ENCODE measurements at places on chromosomes 7 and 10. TPM values are rescaled to one million over a fixed set of nuclear protein-coding genes. Genes with fewer than 3 reads are reported as not detected.

DNA sequence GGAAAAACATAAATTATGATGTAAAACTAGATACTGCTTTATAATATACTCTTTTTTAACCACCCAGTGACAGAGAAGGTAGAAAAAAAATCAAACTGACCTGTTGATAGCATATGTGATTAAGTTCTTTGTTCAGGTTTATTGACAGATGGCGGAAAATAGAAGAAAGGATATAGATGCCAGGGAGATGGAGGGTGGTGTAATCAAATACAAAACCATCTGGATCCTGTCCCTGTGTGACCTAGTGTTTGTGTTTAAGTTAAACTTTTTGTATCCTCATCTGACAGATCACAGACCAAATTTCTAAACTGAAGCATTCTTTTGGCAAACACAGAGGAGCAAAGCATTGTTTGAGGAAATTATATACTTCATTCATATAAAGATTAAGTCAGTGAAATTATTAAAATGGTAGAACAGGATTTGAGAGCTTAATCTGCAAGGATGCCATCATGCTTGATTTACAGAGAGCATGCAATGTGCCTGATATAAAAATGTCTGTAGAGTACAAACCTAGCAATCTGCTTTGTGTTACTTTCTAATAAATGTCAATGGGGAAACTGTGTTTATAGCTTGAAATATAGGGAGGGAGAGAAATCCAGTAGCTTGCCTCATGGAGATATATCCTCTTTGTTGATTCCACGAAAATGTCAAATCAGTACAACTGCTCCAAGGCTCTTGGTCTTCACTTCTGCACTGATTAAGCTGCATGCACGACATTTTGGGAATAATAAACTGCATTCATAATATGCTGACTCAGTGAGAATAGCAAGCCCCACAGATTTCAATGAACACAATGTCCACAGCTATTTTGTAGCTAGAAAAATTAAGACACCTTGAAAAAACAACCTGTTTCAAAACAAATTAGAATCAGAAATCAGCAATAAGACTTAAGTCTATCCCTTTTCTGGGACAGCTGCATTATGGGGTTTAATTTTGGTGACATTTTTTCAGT, 39.0 kb downstream of the SEM1 start:
- DNase-seq, result no peak

DNA sequence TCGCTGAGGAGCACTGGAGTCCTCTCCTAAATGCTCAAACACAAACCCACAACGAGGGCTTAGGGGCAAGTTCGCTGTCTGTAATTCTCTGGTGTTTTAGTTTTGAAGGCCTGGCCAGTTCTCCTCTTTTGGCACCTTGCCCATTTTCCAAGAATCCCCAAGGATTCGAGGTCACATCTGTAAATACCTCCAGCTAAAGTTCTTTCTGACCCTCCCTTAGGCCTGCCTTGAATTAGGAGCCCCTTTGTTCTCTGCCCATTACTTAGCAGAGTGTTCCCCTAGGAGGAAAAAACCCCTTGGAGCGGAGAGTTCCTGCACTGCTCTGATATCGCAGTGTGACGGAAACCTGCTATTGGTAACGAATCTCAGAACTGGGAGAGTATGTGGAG, 743 bp upstream of the PYROXD2 start:
- no peak for DNase-seq

DNA sequence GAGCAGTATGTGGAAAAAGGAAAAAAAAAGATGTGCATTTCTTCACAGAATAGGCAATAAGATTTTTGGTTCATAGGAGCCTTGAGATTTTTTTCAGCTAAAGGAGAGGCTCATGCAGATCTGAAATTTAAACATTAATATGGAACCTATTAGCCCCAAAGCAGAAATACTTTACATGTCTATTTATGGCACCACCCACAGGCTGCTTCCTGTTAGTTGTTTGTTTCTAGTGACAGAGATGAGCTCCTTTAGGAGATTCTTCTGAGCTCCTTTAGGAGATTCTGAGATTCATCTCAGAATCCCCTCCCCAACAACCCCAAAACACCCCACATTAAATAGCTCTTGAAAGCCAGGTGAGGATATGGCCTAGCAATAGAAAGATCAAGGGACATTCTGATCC, 27.9 kb upstream of the HPS1 start:
- no peak for DNase-seq

Gene FOXI2
- 1.7 TPM for polyA plus RNA-seq

Gene GOLGA7B
- polyA plus RNA-seq, result 0.51 TPM

Gene STEAP1B
- polyA plus RNA-seq, result 1.4 TPM

Gene PAPOLB
- 0.06 TPM for polyA plus RNA-seq

DNA sequence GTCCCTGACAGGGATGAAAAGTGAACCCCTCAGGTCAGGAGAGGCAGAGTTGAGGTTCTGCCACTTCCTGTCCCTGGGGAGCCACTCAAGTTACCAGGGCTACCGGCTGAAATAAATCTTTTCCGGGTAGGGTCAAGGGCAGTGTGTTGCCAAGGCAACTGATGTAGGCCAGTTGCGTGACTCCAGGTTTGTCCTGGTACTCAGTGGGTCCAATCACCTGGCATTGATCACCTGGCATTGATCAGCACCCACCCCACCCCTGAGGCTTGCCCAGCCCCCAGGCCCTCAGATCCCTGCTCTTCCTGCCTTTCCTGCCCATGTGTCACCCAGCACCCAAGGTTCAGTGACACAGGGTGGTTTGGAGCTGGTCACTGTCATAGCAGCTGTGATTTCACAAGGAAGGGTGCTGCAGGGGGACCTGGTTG, 5.9 kb downstream of the SAP25 start:
- DNase-seq, result no peak

DNA sequence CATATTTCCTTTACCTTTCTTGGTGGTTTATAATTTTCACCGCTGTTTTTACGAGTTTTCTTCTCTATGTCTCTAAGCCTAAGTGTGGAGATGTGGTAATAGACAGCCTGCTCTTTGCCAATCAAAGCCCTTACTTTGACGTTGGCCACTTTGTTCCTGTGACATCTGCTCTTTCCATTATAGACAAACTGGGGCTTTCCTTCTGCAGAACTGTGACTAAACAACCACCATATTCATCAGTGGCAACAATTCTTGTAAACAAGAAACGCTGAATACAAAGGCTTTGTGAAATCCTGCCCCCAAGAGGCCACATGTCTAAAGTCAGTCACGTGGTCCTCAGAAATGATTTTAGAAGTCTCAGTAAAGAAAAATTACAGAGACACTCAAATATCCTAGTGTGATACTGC, 59.6 kb upstream of the CAPZA2 start:
- DNase-seq, result no peak

- no peak for DNase-seq
Observed at GRCh38 chr7:80768756-80769155, 130.3 kb downstream of the CD36 start.

Gene SP8
- not detected for polyA plus RNA-seq

DNA sequence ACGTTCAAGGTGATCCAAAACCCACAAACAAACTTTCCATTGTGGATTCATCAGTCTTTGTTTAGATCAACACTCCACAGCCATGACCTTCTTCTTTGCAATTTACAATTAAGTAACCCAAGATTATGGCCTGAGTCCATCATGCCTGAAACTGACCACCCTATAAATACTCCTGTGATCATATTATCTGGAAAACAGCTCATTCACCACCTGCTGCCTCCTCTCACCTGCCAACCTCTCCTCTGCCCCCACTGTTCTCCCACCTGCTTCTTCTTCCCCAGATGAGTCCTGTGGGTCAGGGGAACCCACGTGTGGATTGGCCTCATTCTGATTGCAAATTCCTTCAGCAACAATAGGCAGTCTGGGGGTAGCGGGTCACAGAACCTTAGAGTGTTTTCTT, 81.4 kb downstream of the ABLIM1 start:
- DNase-seq, result no peak

GRCh38 chr10:8235253-8236027, 181.0 kb downstream of the GATA3 start:
- DNase-seq, result no peak

Gene NXPH1
- 0.11 TPM for polyA plus RNA-seq

Gene CTBP2
- polyA plus RNA-seq, result 83.7 TPM

Gene UCN3
- polyA plus RNA-seq, result 2.4 TPM

Gene HOXA6
- 22.0 TPM for polyA plus RNA-seq

Gene SSC4D
- polyA plus RNA-seq, result 5.5 TPM

Gene GNGT1
- not detected for polyA plus RNA-seq

- DNase-seq, result no peak
Observed at GRCh38 chr7:139060695-139061237, 24.9 kb upstream of the ZC3HAV1L start.

Gene SLC26A5
- not detected for polyA plus RNA-seq

Gene KEL
- 1.8 TPM for polyA plus RNA-seq

GRCh38 chr7:106074257-106074656, 37.9 kb downstream of the SYPL1 start:
- no peak for DNase-seq

Gene DOCK1
- 67.2 TPM for polyA plus RNA-seq

- no peak for DNase-seq
Observed at GRCh38 chr7:51255536-51256208, 60.9 kb downstream of the COBL start.

- no peak for DNase-seq
Observed at GRCh38 chr7:110347081-110347480, 743.8 kb upstream of the LRRN3 start.

DNA sequence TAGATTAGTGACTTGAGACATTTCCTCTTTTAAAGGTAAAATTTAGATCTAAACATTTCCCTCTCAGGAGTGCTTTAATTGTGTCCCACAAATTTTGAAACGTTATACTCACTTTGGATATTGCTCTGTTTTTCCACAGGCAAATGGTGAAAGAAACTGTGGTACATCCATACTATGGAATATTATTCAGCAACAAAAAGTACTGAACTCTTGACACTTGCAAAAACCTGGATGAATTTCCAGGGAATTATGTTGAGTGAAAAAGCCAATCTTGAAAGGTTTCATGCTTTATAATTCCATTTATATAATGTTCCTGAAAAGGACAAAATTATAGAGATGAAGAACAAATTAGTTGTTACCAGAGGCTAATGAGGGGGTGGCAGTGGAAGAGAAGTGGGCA, 153.3 kb upstream of the SVIL start:
- DNase-seq, result no peak

Gene RASSF4
- 20.7 TPM for polyA plus RNA-seq

DNA sequence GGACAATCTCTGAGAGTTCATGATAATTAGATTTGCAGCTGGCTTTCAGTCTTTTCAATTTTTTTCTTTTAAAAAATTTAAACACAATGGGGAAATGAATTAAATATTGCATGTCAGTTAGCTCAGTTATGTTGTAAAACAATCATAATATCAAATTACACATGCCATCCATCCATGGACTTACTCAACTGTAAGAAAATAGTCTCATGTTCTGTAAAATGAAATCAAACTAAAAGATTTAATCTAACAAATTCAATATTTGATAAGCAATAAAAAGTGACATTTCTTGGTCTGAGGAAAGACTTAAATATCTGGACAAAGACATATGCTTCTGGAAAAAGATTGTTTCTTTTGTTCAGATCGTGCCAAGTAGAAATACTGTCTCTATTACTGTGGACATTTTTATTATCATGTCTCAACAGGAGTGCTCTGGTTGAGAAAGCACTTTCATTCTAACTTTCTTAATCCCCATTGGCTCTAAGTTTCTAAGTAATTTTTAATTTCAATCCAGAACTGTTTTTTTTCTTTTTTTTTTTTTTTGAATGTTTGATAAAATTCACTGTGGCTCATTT, 179.2 kb upstream of the FAM3C start:
- no peak for DNase-seq
